ENCODE measurements at places on chromosomes 1 and 21. TPM values are rescaled to one million over a fixed set of nuclear protein-coding genes. Genes with fewer than 3 reads are reported as not detected.

Gene TBX19
- total RNA-seq, result 0.26 TPM

Gene HHIPL2
- 0.33 TPM for total RNA-seq

Gene BEST4
- total RNA-seq, result under 0.01 TPM

Gene SEC16B
- total RNA-seq, result 1.0 TPM

Gene KLHDC9
- total RNA-seq, result 3.0 TPM

Gene SLC26A9
- not detected for total RNA-seq

Gene STRIP1
- 41.9 TPM for total RNA-seq

Gene SLC45A1
- 2.3 TPM for total RNA-seq

Gene PAPPA2
- total RNA-seq, result 4.1 TPM

Gene TMPRSS15
- not detected for total RNA-seq

Gene PRDM16
- 1.8 TPM for total RNA-seq

Gene PCNX2
- 34.4 TPM for total RNA-seq

Gene KRTAP13-2
- total RNA-seq, result not detected

Gene ZNF644
- 49.3 TPM for total RNA-seq

Gene ERO1B
- total RNA-seq, result 4.1 TPM

Gene HSD11B1
- total RNA-seq, result 20.3 TPM

Gene OR6K2
- total RNA-seq, result not detected

Gene PSRC1
- 8.3 TPM for total RNA-seq

Gene RPF1
- 31.6 TPM for total RNA-seq

Gene KCNK1
- 2.6 TPM for total RNA-seq

Gene AQP10
- total RNA-seq, result not detected

Gene SPRR2D
- not detected for total RNA-seq

Gene CDC14A
- total RNA-seq, result 3.5 TPM

Gene BSDC1
- 48.5 TPM for total RNA-seq

Gene MAP3K7CL
- 50.6 TPM for total RNA-seq

Gene NBPF4
- not detected for total RNA-seq

Gene CR2
- total RNA-seq, result not detected

Gene SAMD11
- total RNA-seq, result 3.8 TPM

Gene RGS16
- 0.33 TPM for total RNA-seq

Gene FGGY
- total RNA-seq, result 32.1 TPM

Gene FCGR1A
- total RNA-seq, result not detected

Gene UBE2U
- not detected for total RNA-seq

Gene JAM2
- 2.1 TPM for total RNA-seq

Gene WNT3A
- not detected for total RNA-seq

Gene HLX
- 25.2 TPM for total RNA-seq

Gene NHLH1
- not detected for total RNA-seq

Gene TNFRSF9
- under 0.01 TPM for total RNA-seq

Gene IL12RB2
- not detected for total RNA-seq

Gene CLDN17
- total RNA-seq, result not detected

Gene FCER1G
- total RNA-seq, result not detected

Gene FAM131C
- 0.50 TPM for total RNA-seq

Gene RHBG
- not detected for total RNA-seq

Gene FAM151A
- total RNA-seq, result not detected

Gene TGFB2
- 13.9 TPM for total RNA-seq

Gene DDAH1
- 50.0 TPM for total RNA-seq

Gene CTTNBP2NL
- 11.0 TPM for total RNA-seq

Gene FAM110D
- total RNA-seq, result not detected

Gene ETNK2
- 1.7 TPM for total RNA-seq

Gene ZNF124
- 54.2 TPM for total RNA-seq
